KBM-7 (cell line): ENCODE measurements at places on chromosomes 2 and 18.

- DNase-seq, result no peak
Measured at GRCh38 chr2:83633423-83633822, 825.7 kb downstream of the SUCLG1 start.

DNA sequence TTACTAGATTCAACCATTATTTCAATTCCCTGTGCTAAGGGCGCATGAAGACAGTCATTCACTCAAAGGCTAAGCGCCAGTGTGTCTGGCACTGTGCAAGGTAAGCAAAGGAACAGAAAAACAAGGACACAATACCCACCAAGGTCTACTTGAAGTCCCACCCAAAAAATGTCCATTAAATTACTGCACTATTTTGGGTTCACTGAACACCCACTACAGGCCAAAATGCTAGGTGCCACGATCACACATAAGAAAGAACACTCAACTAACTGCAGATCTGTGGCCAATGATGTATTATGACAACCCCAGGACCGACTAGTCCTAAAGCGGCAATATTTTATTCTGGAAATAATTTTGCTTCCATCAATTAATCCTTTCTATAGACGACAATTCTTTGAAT is 1.8 kb downstream of the TMEM131 start:
- no peak for DNase-seq

GRCh38 chr2:223835701-223836532 is 1.5 kb downstream of the AP1S3 start:
- peak; percentile 69 for DNase-seq

- DNase-seq, result no peak
Measured at GRCh38 chr18:22439447-22439846, 21.7 kb upstream of the CTAGE1 start.

GRCh38 chr2:15159206-15159605 is 401.9 kb downstream of the NBAS start:
- DNase-seq, result no peak

- DNase-seq, result no peak
Measured at GRCh38 chr18:52869349-52869923, 529.4 kb downstream of the DCC start.

- no peak for DNase-seq
Measured at GRCh38 chr2:226247289-226248275, 552.0 kb downstream of the IRS1 start.

DNA sequence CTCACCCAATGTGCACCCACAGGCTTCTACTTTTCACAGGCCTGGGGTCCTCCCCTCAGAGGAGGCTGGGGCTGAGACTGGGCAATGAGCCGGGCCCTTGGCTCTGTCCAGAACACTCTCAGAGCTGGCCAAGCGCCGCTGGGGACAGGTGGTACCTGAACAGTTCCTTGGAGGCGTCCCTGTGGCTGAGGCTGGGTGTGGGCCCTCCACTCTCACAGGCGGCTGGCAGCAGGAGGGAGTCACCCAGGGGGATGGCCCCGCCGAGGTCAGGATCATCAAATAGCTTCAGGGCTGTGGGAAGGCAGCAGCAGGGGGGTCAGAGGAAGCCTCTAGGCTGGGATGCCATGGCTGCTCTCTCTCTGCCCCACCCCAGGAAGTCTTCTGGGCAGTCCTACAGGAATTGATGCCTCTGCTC is 27.1 kb downstream of the HS1BP3 start:
- DNase-seq, result no peak

GRCh38 chr2:101401906-101402305 is 14.6 kb upstream of the CREG2 start:
- no peak for DNase-seq
